ENCODE measurements at places on chromosomes 7 and 10. TPM values are rescaled to one million over a fixed set of nuclear protein-coding genes. Genes with fewer than 3 reads are reported as not detected.

The RASSF4 gene
- 5.2 TPM for total RNA-seq

The NUTM2B gene
- total RNA-seq = not detected

The TFR2 gene
- total RNA-seq = 1.6 TPM

The NKX6-2 gene
- not detected for total RNA-seq

DNA sequence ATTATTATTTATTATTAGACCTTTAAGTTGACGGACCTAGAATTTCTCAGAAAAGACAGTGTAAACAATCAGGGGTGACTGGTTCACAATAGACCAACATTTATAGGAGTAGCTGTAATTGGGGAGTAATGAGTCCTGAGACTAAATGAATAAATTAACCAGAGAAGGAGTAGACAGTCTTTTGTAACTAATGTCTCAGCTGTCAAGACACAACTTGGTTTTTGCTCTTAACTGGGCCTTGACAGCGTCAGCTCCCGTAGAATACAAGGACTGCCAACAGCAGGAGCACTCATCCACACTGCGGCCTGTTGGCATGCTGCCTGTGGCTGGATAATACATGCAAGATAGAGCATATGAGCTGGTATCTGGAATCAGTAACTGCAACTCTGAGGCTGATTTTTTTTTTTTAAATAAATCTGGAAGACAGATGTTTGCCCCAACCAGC, 123.9 kb downstream of the CACNA2D1 start:
- H3K4me3 ChIP-seq = no peak overlapping the region
- DNase-seq = no peak
- no peaks in the 10 kb centered on the region for H3K27me3 ChIP-seq
- peak overlapping the region; percentile 58 for H3K27ac ChIP-seq
- H3K4me1 ChIP-seq = no peaks in the 10 kb centered on the region

DNA sequence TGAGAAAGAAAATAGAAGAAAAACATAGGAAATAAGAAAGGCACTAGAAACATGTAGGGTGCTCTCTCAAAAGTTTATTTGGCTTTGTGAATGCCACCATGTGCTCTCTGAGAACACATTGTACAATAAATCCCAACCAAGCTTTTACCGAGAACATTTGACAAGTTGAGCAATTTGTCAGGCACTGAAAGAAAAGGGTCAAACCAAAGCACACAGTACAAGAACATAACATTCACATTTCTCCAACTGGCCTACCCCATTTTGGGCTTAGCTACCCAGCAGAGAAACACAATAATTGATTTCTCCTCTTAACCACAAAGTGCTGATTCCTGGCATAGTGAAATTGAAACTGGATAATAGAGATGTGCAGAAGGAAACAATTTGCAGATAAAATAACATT, 69.2 kb upstream of the SLC39A12 start:
- H3K27ac ChIP-seq = no peak overlapping the region
- no peaks in the 10 kb centered on the region for H3K27me3 ChIP-seq
- H3K4me1 ChIP-seq = no peaks in the 10 kb centered on the region
- DNase-seq = no peak
